HuH-7 (cell line): ENCODE measurements at places on chromosomes 4 and X.

GRCh38 chrX:1546691-1547251 is 9.8 kb upstream of the P2RY8 start:
- DNase-seq = no peak

GRCh38 chrX:32533848-32534247 is 677.5 kb downstream of the DMD start:
- DNase-seq = no peak

DNA sequence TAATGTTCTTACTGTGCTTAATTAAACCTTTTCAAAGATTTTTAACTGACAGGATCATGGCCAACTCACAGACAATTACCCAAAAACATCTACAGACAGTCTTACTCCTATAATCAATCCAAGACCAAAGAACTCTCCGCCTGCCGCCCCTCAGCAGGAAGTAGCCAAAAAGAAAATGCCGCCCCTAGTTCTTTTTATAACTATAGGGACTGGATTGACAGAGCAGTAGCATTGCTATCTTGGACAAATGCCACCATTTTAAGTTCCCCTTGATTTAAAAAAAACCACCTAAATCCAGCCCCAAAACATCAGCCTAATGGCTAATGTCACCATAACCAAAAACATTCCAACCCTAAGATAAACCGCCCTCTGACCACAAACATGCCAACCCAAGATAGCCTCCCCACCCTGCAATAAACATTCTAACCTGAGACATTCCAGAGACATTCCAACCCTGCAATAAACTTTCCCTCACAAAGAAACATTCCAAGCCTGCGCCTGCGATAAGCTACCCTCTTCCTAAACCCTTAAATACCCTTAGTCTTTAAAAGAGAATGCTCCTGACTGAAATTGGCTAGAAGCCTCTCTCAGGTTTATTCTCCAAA is 77.0 kb downstream of the COQ2 start:
- no peak for DNase-seq

DNA sequence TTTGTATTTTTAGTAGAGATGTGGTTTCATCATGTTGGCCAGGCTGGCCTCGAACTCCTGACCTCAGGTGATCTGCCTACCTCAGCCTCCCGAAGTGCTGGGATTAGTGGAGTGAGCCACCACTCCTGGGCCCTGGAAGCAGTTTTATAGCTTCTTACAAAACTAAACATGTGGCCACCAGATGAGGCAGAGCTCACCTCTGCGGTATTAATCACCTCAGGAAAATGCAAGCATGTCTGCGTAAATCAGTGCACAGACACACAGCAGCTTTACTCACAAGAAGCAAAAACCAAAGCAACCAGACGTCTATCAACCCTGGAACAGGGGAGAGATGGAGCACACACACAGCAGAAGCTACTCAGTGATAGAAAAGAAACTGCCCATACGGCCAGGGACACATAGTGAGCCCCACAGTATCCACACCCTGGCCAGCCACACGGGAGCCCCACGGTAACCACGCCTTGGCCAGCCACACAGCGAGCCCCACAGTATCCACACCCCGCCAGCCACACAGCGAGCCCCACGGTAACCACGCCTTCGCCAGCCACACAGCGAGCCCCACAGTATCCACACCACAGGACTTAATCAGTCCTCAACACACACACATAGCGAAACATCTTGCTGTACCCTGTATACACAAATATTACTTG is 30.2 kb downstream of the PPP2R3B start:
- DNase-seq = no peak

- DNase-seq = no peak
Measured at GRCh38 chr4:52937829-52938228, 75.7 kb downstream of the RASL11B start.

- no peak for DNase-seq
Measured at GRCh38 chrX:115712484-115712883, 151.5 kb downstream of the PLS3 start.
